ENCODE measurements at places on chromosomes 2 and 18. TPM values are rescaled to one million over a fixed set of nuclear protein-coding genes. Genes with fewer than 3 reads are reported as not detected.

The MOCOS gene
- 12.5 TPM for total RNA-seq

The DTNA gene
- 1.8 TPM for total RNA-seq

The POMC gene
- 1.0 TPM for total RNA-seq

The GGCX gene
- 44.4 TPM for total RNA-seq

The IL1F10 gene
- not detected for total RNA-seq

The C1GALT1C1L gene
- 1.8 TPM for total RNA-seq

The RFTN2 gene
- total RNA-seq: 23.5 TPM

The CPO gene
- 0.32 TPM for total RNA-seq

The SLC23A3 gene
- 2.2 TPM for total RNA-seq

The NOL4 gene
- total RNA-seq: not detected

The MYOM1 gene
- total RNA-seq: 0.76 TPM

The MC2R gene
- total RNA-seq: not detected

The SCN9A gene
- total RNA-seq: not detected

The REG1A gene
- not detected for total RNA-seq

The KYNU gene
- 8.8 TPM for total RNA-seq

The GPR45 gene
- total RNA-seq: not detected

The G6PC2 gene
- not detected for total RNA-seq

The LYG2 gene
- total RNA-seq: not detected

The GLI2 gene
- total RNA-seq: 3.5 TPM

The LOXHD1 gene
- total RNA-seq: not detected

The CFAP221 gene
- 12.2 TPM for total RNA-seq

The STPG4 gene
- total RNA-seq: 0.52 TPM

The FAM228A gene
- 0.43 TPM for total RNA-seq

The LYPD1 gene
- total RNA-seq: 0.76 TPM

The SERPINB4 gene
- total RNA-seq: not detected

The KCNJ13 gene
- under 0.01 TPM for total RNA-seq

The TAF1B gene
- 41.7 TPM for total RNA-seq

The FAP gene
- total RNA-seq: 225 TPM

The CEBPZ gene
- total RNA-seq: 50.6 TPM

The ELOA2 gene
- not detected for total RNA-seq

The DUSP2 gene
- 1.2 TPM for total RNA-seq

The SERPINB12 gene
- total RNA-seq: not detected

The SOX11 gene
- total RNA-seq: 0.13 TPM

The SGO2 gene
- 11.8 TPM for total RNA-seq

The SP140 gene
- 0.26 TPM for total RNA-seq

The ASB18 gene
- total RNA-seq: not detected

The PPP1R7 gene
- 68.3 TPM for total RNA-seq

The ZDBF2 gene
- 20.9 TPM for total RNA-seq

The COL5A2 gene
- 717 TPM for total RNA-seq

The TMEM182 gene
- total RNA-seq: 5.2 TPM

Measured in articular chondrocyte of knee joint (primary cell).